ENCODE measurements at places on chromosomes 16 and 17.

- no peak for DNase-seq
Measured at GRCh38 chr17:66466840-66467367, 164.5 kb downstream of the PRKCA start.

DNA sequence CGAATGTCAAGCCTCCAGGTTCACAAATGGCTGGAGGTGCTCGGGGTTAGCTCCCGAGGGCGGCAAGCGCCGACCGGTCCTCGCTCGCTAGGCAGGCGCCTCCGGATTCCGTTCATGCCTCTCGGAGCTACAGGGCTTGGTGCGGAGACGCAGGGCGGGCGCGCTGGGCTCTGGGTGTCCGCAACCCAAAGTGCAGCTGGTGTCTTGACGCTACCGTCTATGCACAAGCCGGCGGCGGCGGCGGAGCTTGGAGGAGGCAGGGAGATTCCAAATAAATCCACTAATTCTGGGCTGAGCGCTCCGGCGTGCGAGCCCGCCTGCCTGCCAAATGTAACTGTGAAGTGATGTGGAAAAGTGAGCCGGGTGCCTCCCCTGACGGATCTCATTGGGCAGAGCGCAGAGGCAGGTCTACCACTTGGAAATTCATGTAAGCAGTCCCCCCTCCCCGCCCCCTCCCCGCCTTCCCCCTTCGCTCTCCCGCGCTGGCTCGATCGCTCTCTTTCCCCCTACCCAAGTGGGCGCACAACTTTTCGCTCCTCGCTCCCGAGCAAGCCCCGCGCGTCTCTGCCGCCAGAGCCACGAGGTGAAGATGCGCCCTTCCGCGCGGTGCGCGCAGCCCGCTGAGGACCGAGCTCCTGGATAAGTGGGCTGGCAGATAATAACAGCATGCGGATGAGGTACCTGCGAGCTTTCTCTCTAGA lies at the start of gene CDH8:
TSS of gene CDH8 (minus strand) at position 338 of the 701 bp plus-strand sequence. CDS start 15,035 bp downstream, outside the sequence.
- DNase-seq: no peak

- DNase-seq: no peak
Measured at GRCh38 chr17:41393294-41393693, 4.1 kb downstream of the KRT31 start.

DNA sequence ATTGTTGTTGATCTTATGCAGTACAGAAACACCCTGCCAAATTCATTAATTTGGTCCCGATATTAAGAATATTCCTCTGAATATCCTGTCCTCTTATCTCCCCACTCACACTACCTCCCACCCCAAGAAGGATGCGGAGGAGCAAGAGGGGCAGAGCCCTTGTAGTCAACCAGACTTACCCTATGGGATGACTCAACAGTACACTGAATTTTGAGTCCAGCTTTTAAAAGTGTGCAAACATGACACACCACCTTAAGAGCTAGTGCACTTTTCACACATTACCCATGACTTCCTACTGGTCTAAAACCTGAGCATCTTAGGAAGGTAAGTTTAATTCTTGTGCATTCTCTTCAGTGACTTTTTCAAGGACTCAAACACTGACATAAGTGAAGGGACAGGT lies 9.5 kb downstream of the USP22 start:
- DNase-seq: no peak

DNA sequence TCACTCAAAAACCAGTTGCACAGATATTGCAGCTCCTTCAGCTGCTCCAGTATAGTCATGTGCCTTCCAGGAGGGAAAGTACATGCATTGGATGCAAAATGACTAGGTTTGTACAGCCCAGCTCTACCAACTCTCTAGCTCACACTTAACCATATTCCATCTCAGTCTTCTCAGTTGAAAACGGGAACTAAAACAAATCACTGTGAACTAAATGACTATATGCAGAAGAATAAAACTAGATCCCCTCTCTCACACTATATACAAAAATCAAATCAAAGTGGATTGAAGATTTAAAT lies 24.9 kb downstream of the DCUN1D3 start:
- DNase-seq: no peak

GRCh38 chr16:84065536-84066132 lies 23.0 kb upstream of the SLC38A8 start:
- no peak for DNase-seq

DNA sequence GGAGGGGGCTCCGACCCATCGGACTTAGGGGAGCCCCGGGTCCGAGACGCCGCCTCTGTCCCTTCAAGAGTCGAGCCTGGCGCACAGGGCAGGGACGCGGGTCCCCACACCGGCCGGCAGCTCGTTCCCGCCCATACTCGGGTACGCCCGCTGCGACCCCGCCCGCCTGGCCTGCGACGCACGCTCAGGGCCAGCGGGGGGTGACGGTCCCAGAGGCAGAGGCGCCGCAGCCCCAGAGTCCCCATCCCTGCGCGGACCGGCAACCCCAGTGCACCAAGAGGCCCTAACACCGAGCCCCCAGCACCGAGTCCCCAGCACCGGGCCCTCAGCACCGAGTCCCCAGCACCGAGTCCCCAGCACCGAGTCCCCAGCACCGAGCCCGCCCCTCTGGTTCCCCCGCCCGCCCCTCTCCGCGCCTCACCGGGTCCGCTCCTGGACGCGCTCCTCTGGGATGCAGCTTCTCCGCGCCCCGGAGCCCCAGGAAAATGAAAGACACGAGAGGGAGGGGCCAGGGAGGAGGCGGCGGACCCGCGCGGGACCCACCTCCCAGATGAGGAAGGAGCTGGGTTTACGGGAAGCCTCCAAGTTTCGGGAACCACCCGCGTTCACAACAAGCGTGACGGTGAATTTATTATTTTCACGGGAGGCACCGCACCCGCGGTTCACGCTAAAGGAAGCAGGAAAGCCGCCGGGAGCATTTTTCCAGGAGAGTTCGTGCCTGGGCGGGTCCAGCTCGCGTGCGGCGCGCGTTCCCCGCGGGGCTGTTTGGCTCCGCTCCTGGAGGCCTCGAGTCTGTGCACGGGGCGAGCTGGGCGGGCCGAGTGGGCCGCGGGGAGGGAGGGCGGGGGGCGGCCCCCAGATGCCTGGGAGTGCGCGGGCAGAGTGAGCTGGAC lies at the start of gene SECTM1:
TSS of gene SECTM1 (minus strand) at position 488 of the 893 bp plus-strand sequence. CDS start 6,526 bp downstream, outside the sequence.
- no peak for DNase-seq

DNA sequence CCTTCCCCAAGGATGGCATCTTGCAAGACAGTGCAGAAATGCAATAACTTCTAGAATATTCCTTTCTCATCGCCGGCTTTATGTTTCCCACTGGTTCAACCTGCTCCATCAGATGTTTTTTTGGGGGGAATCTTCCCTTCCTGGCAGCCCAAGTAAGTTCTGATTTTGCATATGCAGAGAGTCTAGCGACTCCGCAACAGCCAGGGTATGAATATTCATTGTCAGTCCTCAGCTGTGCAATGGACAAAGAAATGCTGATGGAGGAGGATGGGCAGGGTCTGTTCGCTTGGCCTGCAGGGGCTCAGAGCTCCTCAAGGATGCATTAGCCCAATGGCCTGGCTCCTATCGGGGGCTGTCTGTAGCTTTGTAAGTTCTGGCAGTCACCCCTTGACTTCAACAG lies 358.8 kb upstream of the CCL2 start:
- no peak for DNase-seq

DNA sequence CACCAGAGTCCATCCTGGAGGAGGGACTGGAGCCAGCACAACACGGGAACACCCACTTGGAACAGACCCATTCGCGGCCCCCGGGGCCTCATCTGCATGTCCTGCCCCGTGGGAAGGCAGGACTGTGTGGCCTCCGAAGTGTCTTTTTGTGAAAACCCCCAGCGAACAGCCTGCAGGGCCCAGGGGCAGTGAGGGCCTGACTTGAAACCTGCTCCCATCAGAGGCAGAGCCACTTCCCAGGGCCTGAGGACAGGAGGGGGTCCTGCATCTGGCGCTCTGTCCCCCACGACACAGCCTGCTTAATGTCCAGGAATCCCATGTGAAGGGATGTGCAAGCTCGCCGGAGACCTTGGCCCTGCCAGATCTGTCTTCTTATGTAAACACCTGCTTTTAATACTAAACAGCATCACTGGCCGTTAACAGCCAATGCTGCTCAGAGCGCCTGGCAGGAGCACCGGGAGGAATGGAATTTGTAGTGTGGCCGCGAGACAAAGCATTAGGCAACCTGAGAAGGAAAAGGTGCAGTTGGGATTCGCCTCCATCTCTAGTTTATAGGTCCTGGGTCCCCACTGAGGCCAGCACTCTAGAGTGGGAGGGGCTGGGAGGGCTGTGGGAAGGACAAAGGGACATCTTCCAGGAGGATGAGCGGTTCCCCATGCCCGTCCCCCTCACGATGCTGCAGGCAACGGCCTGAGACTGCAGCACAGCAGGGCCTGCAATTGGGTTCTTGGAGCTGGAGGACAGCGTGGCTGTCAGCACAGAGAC lies 9.6 kb upstream of the EVPL start:
- DNase-seq: no peak

GRCh38 chr16:56637814-56638750 lies at the start of gene MT1A:
Gene MT1A (plus strand): TSS chr16:56638666. CDS start chr16:56638739, 73 bp downstream.
- no peak for DNase-seq
